NCI-H446 treated with DMSO at 0.1 percent for 48 hours (cell line): ENCODE measurements at places on chromosomes 6 and 20.

DNA sequence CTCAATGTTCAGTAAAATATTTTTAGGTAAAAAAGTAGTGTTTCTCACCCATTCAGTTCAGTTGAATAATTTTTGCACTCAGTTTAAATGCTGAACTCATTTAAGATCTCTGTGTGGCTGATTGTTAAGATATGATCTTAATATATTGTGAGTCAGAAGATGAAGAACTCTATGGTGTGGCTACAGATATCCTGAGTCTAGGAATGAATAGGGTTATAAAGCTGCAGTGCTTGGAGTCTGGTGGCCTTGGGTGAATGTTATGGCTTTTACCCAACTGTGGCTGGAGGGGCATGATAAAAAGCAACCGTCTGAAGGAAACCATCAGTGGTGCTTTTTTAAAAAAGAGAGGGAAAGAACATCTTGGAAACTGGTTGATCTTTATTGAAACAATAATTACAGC lies 65.9 kb downstream of the CCN2 start:
- no peak for DNase-seq

DNA sequence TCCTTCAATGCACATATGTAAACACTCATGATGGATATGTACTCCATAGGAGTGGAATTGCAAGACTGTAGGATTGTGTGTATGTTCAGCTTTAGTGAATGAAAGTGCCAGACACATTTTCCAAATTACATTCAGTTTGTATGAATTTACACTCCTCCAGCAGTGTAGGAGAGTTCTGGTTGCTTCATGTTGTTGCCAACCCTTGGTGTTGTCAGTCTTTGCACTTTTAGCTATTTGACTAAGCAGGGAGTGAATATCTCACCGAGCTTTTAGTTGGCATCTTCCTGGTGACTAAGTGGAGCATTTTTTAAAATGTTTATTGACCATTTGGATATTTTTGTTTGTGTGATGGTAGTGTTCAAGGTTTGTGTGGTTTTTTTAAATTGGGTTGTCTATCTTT lies 23.9 kb downstream of the NKX2-4 start:
- DNase-seq = no peak

DNA sequence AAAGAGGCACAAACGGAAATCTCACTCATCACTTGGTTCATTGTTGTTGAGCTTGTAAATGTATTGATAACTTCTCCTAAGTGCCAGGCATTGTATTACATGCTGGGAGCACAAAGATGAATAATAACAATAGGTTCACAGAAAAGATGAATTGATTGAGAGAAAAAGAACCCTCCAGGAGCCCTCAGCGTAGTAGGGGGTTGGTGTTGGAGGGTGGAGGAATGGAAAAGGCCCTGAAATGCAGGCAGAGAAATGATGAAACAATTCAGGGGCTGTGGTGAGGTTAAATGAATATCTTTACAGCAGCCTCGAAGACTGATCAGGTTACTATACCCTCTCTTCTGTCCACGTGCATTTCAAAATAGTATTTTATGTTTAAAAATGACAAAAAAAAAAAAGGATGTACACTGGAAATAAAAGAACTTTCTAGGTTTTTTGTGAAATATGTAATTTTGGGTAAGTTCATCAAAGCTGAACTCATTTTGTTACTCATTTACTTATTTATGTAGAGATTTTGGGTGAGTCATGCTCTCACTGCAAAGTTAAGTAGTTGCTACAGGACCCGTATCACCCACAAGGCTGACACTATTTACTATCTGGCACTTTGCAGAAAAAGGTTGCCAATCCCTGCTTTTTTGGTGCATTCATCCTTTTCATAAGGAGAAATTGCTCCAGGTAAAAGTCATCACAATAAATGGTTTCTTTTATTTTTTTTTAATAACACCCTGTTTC lies 277.3 kb downstream of the ZNF217 start:
- DNase-seq = no peak

DNA sequence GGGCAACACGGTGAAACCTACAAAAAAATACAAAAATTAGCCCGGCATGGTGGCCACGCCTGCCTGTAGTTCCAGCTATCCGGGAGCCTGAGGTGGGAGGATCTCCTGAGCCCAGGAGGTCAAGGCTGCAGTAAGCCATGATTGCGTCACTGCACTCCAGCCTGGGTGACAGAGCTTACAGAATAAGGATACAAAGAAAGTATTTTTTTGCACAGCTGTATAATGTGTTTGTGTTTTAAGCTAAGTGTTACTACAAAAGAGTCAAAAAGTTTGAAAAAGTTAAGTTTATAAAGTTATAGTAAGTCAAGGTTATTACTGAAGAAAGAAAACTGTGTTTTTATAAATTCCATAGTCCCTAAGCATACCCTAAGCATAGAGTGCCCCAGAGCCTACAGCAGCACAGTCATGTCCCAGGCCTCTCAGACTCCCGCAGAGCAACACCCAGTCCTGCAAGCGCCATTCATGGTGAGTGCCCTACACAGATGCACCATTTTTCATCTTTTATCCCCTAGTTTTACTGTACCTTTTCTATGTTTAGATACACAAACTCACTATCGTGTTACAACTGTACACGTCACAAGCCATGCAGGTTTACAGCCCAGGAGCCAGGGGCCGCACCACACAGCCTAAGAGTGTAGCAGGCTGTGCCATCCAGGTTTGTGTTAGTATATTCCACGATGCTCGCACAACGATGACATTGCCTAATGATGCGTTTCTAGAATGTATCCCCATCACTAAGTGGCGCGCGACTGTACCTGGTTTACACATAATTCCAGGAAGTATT lies 22.4 kb downstream of the TAF4 start:
- no peak for DNase-seq

DNA sequence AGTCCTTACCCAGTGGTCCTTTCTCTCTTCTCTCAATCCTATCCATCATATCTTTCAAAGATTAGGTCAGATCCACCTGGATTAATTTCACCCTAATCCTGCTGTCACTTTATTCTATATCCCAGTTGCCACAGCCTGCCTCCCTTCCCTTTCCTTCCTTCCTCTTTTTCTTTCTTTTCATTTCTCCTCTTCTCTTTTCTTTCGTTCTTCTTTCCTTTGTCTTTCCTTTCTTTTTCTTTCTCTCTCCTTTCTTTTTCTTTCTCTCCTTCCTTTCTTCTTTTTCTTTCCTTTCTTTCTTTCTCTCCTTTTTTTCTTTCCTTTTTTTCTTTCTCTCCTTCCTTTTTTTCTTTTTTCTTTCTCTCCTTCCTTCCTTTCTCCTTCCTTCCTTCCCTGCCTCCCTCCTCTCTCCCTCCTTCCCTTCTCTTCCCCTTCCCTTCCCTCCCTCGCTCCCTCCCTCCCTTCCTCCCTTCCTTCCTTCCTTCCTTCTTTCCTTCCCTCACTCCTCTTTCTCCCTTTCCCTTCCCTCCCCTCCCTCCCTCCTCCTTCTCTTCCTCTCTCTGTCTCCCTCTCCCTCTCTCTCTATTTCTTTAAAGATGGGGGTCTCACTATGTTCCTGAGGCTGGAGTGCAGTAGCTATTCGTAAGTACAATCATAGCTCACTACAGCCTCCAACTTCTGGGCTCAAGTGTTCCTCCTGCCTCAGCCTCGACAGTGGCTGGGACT lies 15.1 kb upstream of the RPN2 start:
- DNase-seq = no peak

GRCh38 chr20:53343448-53343847 lies 250.2 kb downstream of the ZNF217 start:
- no peak for DNase-seq
